ENCODE measurements at places on chromosomes 7 and 10. TPM values are rescaled to one million over a fixed set of nuclear protein-coding genes. Genes with fewer than 3 reads are reported as not detected.
A peak's percentile ranks its signal among the peaks of the same experiment; 100 is the strongest.

DNA sequence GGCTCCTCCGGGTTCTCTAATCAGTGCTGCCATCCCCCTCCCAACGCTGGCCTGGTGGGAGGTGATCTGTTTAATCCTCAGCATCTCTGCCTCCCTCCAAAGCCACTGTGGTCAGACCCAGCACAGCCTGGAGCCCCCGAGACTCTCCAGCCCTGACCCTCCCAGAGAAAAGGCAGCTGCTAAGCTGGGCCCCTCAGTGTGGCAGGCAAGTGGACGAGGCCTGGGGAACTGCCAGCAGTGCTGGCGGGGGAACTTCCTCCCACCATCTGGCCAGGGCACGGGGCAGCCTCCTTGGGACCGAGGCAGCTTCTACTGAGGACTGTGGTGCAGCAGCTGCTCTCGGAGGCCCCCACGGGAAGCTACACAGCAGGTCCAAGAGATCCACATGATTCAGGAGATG lies 51.1 kb downstream of the DPYSL4 start:
- H3K27ac ChIP-seq = no peak overlapping the region
- no peak for DNase-seq
- H3K4me1 ChIP-seq = no peaks in the 10 kb centered on the region

DNA sequence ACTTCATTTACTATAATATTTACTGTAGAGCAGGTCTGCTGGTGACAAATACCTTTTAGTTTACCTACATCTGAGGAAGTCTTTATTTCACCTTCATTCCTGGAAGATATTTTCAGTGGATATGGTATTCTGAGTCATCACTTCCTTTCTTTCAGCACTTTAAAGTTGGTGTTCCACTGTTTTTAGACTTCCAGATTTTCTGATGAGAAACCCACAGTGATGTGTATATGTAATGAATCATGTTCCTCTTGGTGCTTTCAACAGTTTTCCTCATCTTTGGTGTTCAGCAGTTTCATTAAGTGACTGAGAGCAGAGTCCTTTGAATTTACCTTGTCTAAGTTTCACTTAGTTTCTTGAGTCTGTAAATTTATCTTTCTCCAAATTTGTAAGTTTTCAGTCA lies 36.4 kb downstream of the COPG2 start:
- H3K36me3 ChIP-seq = peaks cover 16% of the 10 kb centered on the region
- no peak overlapping the region for H3K4me3 ChIP-seq
- no peak overlapping the region for H3K27ac ChIP-seq
- no peaks in the 10 kb centered on the region for H3K4me1 ChIP-seq

DNA sequence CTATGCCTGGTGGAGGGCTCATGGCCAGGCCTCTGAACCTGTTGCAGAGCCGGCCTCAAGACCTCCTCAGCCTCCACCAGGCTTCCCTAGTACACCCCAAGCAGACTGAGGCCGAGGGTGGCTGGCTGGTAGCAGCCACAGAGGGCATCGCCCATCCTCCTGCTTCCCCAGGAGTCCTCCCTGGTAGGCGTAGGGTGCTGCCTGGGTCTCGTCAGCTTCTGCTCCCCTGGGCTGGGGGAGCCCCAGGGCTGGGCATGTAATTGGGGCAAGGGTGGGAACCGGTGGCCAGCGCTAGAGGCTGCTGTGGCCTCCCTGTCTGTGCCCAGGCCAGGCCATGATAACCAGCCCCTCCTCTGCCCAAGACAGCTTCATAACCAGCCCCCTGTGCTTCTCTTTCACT lies 32.6 kb downstream of the TBATA start:
- no peaks in the 10 kb centered on the region for H3K4me1 ChIP-seq
- DNase-seq = no peak

DNA sequence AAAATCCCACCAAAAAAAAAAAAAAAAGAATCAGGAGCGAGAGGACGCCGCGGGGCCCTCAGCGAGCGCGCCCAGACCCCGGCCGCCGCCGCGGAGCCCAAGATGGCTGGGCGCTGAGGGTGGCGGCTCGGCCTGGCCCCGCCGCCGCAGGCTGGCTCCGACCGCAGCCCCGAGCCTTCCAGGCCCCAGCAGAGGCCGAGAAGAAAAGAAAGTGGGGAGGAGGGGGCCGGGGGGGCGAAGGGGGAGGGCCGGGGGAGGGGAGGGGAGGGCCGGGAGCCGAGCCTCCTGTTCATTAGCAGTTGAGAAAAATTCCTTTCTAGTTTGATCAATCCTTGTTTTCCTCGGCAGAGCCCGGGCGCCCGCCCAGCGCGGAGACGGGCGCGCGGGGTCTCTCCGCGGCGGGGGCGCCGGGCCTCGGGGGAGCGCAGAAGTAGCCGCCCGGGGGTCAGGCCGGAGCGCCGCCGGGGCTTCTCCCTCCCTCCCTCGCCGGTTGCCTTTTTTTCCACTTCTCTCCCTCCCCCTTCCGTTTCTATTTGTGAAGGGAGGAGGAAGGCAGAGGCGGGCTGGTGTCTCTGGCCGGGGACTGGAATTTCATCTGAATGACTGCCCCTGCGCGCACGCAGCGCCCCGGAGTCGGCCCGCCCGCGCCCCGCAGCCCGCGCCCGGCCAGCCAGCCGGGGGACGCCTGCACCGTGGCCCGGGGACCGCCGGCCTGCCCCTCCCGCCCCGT lies 778 bp upstream of the TRIM8 start:
- peak overlapping the region; percentile 92 for H3K4me3 ChIP-seq
- no peaks in the 10 kb centered on the region for H3K36me3 ChIP-seq
- peaks cover 15% of the 10 kb centered on the region for H3K27me3 ChIP-seq
- DNase-seq = peak; percentile 54
- H3K27ac ChIP-seq = peak overlapping the region; percentile 95
- peaks cover 35% of the 10 kb centered on the region for H3K4me1 ChIP-seq

DNA sequence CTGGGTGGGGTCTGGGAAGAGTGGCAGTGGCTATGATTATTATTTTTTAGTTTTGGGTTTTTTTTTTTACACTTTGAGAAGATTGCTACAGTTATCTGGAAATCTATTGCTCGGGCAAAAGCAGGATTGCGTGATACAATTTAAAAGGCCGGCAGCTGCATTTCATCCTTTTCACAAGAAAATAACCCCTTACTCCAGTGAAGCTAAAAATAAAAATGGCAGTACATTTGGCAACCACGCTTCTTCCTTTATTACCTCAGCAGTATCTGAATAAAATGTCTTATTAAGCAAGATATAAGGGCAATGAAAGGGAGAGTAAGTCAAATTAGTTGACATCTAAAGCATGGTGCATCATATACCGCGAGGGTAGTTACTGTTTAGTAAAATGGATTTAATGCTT lies 496.8 kb downstream of the LRMDA start:
- H3K27ac ChIP-seq = no peak overlapping the region
- H3K27me3 ChIP-seq = peaks cover 3% of the 10 kb centered on the region
- no peak for DNase-seq
- H3K4me3 ChIP-seq = no peak overlapping the region

GRCh38 chr7:103857435-103857834 lies 132.0 kb downstream of the RELN start:
- no peaks in the 10 kb centered on the region for H3K27me3 ChIP-seq
- no peak overlapping the region for H3K4me3 ChIP-seq
- no peaks in the 10 kb centered on the region for H3K4me1 ChIP-seq
- DNase-seq = no peak

DNA sequence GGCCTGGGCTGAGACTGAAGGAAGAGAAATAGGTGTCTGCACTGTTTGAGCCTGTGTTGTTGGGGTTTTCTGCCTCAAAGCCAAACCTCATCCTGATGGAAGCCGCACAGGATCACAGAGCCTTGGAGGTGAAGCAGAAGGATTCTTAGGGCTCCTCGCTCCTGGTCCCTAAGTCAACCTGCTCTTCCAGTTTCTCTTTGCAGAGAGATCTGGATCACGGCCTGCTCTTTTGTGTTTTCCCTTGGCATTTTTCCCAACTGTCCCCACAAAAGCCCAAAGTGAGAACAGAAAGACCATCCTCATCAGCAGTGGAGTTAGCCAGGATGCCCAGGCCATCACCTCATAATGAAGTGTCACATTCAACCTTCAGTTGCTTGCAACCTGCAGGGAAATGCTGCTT lies 20.3 kb upstream of the PPIA start:
- H3K4me1 ChIP-seq = peaks cover 4% of the 10 kb centered on the region
- H3K36me3 ChIP-seq = no peaks in the 10 kb centered on the region
- DNase-seq = no peak
- no peak overlapping the region for H3K27ac ChIP-seq
- no peak overlapping the region for H3K4me3 ChIP-seq

- H3K27me3 ChIP-seq = peaks cover 3% of the 10 kb centered on the region
- H3K36me3 ChIP-seq = peaks cover 8% of the 10 kb centered on the region
- DNase-seq = no peak
- H3K4me3 ChIP-seq = no peak overlapping the region
Measured at GRCh38 chr7:33550363-33550762, 355.0 kb upstream of the BMPER start.

Gene TYW1
- 17.6 TPM for polyA plus RNA-seq

Gene ASB10
- polyA plus RNA-seq = not detected

Gene CCSER2
- 118 TPM for polyA plus RNA-seq

- DNase-seq = no peak
- H3K27me3 ChIP-seq = no peaks in the 10 kb centered on the region
- no peak overlapping the region for H3K4me3 ChIP-seq
- no peak overlapping the region for H3K27ac ChIP-seq
Measured at GRCh38 chr7:38840736-38841460, 68.1 kb downstream of the VPS41 start.

Gene TAC1
- polyA plus RNA-seq = not detected

- peaks cover 15% of the 10 kb centered on the region for H3K27me3 ChIP-seq
- no peak overlapping the region for H3K4me3 ChIP-seq
- peak overlapping the region; percentile 45 for H3K27ac ChIP-seq
- H3K4me1 ChIP-seq = peaks cover 10% of the 10 kb centered on the region
- no peak for DNase-seq
- H3K36me3 ChIP-seq = peaks cover 33% of the 10 kb centered on the region
Measured at GRCh38 chr7:16398146-16399017, 23.0 kb downstream of the CRPPA start.

Gene SFRP5
- not detected for polyA plus RNA-seq

Gene HEPACAM2
- not detected for polyA plus RNA-seq

GRCh38 chr10:93199191-93199751 lies 125.6 kb downstream of the CYP26A1 start:
- no peaks in the 10 kb centered on the region for H3K36me3 ChIP-seq
- DNase-seq = no peak
- peaks cover 6% of the 10 kb centered on the region for H3K27me3 ChIP-seq
- H3K27ac ChIP-seq = no peak overlapping the region
- peaks cover 8% of the 10 kb centered on the region for H3K4me1 ChIP-seq
- peak overlapping the region; percentile 48 for H3K4me3 ChIP-seq

DNA sequence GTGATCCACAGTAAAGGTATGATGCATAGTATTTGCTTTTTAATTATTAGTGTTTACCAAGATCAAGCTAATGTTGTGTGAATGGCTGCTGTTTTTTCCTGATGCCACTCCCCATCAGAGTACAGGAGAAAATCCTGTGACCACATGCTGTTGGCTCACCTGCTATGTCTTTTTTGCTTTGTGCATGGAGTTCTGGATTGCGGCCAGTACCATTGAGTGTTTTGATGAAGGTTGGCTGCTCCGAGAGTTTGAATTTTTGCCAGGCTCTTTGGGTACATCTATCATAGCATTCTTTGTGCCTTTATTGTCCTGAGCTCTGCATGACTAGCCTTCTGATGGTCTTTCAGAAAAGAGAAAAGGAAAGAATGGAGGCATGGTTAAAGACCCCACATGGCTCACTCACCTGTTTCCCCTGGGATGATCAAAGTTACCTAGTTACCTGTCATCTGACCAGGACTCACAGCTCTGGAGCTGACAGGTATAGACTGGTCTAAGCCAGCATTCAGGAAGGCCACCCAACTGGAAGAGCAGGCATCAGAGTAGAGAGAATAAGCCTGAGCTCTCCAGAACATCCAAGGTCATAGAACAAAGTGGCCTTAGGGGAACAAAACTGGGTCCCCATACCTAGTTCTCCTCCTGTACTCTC lies 11.8 kb upstream of the SGPL1 start:
- DNase-seq = no peak
- no peaks in the 10 kb centered on the region for H3K36me3 ChIP-seq
- H3K4me3 ChIP-seq = no peak overlapping the region

- no peak for DNase-seq
- peaks cover 9% of the 10 kb centered on the region for H3K4me1 ChIP-seq
- H3K27ac ChIP-seq = no peak overlapping the region
- H3K27me3 ChIP-seq = no peaks in the 10 kb centered on the region
- no peaks in the 10 kb centered on the region for H3K36me3 ChIP-seq
Measured at GRCh38 chr7:74372511-74373111, 81.1 kb upstream of the GTF2IRD1 start.

- H3K4me3 ChIP-seq = peak overlapping the region; percentile 72
- no peaks in the 10 kb centered on the region for H3K36me3 ChIP-seq
- peaks cover 4% of the 10 kb centered on the region for H3K27me3 ChIP-seq
- peaks cover 7% of the 10 kb centered on the region for H3K4me1 ChIP-seq
Measured at GRCh38 chr10:64040781-64041180, 519.6 kb downstream of the REEP3 start.

Gene DHX32
- 28.8 TPM for polyA plus RNA-seq

DNA sequence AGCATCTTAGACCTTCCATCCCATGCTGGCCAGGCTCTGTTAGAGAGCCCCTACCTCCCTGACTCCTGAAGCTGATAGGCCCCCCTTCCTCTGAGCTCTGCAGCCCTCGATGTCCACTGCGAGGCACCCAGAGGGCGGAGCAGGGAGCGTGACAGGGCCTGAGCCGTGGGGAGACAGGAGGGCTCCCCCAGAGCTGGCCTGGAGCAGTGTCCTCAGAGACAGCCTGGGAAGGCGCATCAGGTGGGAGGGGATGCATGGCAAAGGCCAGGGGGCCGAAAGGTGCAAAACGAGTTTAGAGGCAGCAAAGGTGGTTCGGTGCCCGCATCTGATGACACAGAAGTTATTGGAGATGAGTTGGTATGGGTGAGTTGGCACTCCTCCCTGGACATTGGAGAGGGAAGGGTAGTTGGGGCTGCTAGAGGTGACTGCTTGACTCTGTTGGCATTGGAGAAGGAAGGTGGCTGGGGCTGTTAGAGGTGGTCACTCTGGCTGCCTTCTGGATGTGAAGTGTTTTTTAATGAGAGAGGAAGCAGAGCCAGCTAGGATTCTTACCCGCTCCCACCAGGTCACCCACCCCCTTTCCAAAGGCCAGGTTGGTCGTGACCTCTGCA lies 53.1 kb downstream of the PRF1 start:
- DNase-seq = no peak
- H3K27ac ChIP-seq = no peak overlapping the region
- no peak overlapping the region for H3K4me3 ChIP-seq
- H3K36me3 ChIP-seq = no peaks in the 10 kb centered on the region

Gene GRM8
- not detected for polyA plus RNA-seq

DNA sequence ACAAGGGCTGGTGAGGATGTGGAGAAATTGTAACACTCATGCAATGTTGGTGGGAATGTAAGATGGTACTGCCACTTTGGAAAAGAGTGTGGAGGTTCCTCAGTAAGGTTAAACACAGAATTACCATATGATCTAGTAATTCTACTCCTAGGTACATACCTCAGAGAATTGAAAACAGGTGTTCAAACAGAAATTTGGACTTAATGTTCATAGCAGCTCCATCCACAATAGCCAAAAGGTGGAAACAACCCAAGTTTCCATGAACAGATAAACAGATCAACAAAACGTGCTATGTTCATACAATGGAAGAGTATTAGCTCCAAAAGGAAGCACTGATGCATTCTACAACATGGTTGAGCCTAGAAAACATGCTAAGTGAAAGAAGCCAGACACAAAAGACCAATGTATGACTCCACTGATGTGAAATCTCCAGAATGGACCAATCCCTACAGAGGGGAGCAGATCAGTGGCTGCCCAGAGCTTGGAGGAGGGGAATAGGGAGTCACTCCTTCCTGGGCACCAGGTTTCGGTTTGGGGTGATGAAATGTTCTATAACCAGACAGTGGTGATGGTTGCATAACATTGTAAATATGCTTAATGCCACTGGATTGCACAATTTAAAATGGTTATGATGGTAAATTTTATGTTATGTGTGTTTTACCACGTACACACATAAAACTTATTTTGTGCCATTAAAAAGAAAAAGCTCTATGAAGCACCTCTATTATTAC lies 5.7 kb upstream of the WDR86 start:
- peaks cover 3% of the 10 kb centered on the region for H3K4me1 ChIP-seq
- no peak for DNase-seq
- peaks cover 8% of the 10 kb centered on the region for H3K27me3 ChIP-seq
- no peak overlapping the region for H3K27ac ChIP-seq
- no peak overlapping the region for H3K4me3 ChIP-seq
- no peaks in the 10 kb centered on the region for H3K36me3 ChIP-seq

Measured in immature natural killer cell (primary cell).